Sigmoid colon (tissue), 7 donors: ENCODE measurements at places on chromosomes 2 and 18. TPM values are rescaled to one million over a fixed set of nuclear protein-coding genes. Genes with fewer than 3 reads are reported as not detected.

DNA sequence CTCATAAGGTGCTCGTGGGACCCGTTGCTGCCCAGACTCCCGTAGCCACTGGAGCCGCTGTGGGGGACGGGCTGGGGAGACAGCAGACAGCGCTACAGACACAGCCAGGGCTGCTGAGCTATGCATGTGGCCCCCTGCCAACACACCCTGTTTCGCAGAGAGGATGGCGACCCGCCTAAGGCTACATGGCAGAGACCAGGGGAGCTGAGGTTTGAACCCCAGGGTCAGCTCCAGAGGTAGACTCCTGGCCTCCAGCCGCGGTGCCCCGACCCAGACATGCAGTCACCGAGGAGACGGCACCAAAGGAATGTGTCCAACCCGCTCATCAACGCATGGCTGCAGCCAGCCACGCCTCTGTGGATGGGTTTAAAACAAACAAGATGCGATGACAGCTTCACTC, 21.0 kb upstream of the HES6 start:
- DNase-seq = no peak

- no peak for DNase-seq
Measured at GRCh38 chr2:235642446-235643098, 148.7 kb downstream of the AGAP1 start.

DNA sequence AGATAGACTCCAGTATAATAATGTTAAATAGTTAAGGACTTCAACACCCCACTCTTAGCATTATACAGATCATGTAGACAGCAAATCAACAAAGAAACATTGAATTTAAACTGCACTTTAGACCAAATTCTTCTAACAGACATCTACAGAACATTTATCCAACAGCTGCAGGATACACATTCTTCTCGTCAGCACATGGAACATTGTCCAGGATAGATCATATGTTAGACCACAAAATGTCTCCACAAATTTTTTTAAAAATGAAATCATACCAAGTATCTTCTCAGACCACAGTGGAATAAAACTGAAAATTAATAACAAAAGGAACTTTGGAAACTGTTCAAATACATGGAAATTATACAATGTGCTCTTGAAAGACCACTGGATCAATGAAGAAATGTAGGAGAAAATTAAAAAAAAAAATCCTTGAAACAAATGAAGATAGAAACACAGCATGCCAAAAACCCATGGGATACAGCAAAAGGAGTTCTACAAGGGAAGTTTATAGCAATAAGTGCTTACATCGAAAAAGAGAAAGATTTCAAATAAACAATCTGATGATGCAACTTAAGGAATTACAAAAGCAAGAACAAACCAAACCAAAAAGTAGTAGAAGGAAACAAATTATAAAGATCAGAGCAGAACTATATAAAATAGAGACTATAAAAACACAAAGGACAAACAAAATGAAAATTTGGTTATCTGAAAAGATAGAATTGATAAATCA, 12.3 kb upstream of the SPP2 start:
- no peak for DNase-seq

- DNase-seq = no peak
Measured at GRCh38 chr2:133667085-133667484, 98.8 kb upstream of the NCKAP5 start.

- DNase-seq = peak; percentile 64
Measured at GRCh38 chr2:20582600-20583221, 68.2 kb downstream of the HS1BP3 start.

Gene SLC5A7
- polyA plus RNA-seq = not detected

Gene POTEJ
- polyA plus RNA-seq = not detected

Gene EFR3B
- 0.23 TPM for polyA plus RNA-seq

DNA sequence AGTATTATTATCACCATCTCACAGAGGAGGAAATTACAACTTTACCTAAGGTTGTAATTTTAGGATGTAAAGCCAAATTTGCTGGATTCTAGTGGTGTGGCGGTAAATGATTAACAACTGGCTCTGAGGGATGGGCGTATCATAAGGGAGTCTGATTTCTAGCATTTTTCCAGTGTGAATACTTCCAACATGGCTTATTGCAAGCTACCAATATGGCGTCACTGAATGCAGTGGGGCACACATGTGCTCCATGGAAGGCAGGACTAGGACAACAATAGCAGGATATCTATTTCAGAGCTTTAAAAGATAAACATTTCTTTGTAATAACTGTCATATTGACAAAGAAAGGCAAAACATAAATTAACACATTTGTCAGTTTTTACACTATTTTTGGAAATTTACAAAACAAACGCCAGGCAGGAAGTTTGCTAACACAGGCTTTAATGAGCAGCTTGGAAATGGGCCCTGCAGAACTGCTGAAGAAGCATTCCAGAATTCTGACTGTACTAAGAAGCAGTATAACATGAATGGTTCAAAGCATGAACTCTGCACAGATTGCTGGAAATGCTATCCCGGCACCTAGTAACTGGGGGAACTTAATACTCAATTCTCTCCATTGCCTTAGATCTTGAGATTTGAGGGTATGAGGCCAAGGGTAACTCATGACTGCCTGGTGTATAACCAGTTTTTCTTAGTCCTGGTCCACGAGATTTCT, 439.3 kb upstream of the MAP2 start:
- no peak for DNase-seq

GRCh38 chr2:235666213-235666781, 172.5 kb downstream of the AGAP1 start:
- peak; percentile 61 for DNase-seq

DNA sequence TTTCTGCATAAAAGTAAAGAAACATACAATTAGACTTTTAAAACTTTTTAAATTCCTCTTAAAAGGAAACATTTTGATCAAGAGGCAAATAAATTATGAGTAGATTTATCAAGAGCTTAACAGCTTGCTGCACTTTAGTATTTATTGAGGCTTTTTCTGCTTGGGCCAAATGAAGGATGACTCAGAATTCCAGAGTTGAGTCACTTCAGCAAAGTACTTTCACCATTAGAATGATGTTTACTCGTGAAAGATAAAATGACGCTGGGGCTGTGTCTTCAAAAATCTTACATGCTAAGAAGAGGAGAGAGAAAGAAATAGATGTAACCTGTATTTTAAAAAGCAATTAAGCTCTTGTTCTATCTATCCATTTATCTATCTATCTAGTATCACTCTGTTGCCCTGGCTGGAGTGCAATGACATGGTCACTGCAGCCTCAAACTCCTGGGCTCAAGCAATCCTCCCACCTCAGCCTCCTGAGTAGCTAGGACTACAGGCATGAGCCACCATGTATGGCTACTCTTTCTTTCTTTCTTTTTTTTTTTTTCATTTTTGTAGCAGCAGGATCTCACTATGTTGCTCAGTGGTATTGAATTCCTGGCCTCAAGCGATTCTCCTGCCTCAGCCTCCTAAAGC, 75.3 kb upstream of the RIOK3 start:
- no peak for DNase-seq

Gene WDPCP
- polyA plus RNA-seq = 0.60 TPM

DNA sequence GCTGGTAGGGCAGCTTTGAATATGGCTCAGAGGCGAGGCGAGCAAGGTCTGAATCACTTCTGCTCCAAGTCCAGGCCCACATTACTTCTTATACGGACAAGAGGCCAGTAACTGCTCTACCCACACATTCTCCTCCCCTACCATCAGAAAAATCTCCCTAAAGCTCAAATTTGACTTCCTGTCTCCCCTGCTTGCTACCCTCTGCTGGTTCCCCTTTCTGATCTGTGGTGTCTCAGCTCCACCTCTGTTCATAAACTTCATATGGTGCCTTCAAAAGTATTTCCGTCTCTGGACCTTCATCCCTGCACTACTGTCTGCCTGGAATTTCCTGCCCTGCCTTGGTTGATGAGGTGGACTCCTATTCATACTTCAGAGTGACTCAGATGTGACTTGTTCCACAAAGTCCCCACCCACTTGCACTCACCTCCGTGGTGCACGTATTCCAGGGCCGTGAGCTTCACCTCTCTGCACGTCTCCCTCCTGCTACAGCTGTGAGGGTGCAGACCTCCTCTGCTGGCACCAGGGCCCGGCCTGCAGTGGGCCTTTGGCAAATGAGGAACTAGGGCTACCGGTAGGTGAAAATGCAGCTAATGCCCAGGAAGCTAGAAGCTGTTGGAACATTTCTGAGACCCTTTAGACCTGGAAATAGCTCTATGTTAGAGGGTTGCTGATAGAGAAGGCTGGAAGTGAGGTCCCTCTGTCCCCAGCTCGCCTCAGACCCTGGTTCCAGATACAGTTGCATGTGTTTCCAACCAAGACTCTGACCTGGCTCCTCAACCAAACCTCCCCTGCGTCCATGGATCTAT, 24.6 kb upstream of the KCMF1 start:
- DNase-seq = no peak

DNA sequence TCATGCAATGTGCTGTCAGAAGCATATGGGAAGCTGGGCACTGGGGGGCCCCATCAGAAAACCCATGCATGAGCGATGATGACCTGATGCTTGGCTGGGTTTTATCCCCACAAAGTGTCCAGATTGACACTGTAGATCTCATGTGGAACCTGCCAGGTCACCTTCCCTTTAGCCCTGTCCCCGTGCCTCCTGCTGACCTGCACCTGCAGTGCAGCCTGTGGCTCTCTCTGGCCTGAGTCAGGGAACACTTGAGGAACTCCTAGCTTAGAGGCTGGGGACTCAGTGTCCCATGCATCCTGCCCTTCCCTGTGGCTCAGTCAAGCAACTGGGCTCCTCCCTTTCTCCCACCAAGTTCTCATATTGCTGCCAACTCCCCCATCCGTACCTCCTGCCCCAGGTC, 57.7 kb downstream of the PDCL3 start:
- DNase-seq = no peak

Gene C2orf80
- polyA plus RNA-seq = not detected

Gene STPG4
- polyA plus RNA-seq = 0.12 TPM
